AG09309 (cell line): ENCODE measurements at places on chromosomes 2 and 18.

GRCh38 chr2:84970210-84970867 is 622 bp upstream of the KCMF1 start:
- DNase-seq, result no peak

DNA sequence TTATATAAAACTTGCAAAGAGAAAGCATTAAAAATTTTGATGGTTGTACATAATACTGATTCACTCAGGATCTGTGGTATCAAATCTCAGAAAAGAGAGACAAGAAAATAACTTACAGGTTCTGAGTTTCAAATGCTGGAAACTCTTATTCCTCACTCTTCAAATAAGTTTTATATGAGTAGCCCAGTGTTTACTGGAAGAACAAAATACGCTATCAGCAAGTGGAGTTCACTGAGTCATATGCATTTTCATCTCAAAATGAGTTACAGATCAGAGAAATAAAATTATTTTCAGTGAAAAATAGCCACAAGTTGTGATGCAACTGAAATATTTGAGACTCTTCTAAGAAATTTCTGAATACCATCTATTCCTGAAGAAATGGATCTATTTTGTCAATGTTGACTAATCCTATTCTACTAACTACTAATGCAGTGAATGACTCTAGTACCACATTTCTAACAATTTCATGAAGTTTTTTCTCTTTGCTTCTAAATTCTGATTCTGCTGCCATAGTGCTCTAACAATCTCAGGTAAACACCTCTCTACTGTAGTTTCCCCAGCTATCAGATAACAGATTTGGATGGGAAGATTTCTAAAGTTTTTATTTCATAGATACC is 391.7 kb downstream of the ZEB2 start:
- DNase-seq, result no peak

GRCh38 chr18:57586251-57587049 is at the start of gene FECH:
Gene FECH (minus strand): TSS chr18:57586702. CDS start chr18:57586620, 82 bp downstream.
- DNase-seq, result peak; percentile 10

- DNase-seq, result no peak
Observed at GRCh38 chr2:238975408-238975807, 127.5 kb downstream of the TWIST2 start.

DNA sequence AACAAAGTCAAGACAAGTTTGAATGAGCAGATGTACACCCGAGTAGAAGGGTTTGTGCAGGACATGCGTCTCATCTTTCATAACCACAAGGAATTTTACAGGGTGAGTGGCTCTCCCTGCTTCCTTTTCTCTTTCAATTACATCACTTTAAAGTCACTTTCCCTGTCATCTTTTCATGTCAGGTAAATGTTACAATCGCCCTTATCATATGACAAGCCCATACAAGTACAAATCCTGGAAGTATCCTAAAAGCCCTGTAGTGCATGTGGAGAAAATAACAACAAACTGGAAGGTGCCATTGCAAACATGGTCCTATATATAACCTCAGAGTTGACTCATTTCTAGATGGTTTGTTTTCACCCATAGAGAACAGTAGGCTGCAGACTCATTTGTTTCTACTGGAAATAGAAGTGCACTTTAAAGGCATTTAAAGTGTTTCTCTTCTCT is 126.0 kb downstream of the SP100 start:
- DNase-seq, result no peak

DNA sequence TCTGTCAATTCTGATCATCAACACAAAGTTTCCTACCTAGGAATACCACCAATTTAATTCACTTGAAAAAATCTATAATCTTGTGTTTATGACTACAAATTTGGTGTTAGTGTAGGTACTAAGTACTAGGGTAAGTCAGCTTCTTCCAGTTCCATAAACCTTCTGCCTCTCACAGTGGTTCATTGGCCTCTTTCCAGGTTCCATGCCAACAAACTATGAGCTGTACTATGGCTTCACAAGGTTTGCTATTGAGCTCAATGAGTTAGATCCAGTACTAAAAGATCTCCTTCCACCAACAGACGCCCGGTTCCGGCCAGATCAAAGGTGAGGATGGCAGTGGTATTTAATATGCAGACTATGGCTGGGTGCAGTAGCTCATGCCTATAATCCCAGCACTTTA is 58.8 kb downstream of the PRKRA start:
- no peak for DNase-seq

GRCh38 chr2:232042911-232043574 is 81.5 kb downstream of the DIS3L2 start:
- DNase-seq, result no peak

- DNase-seq, result no peak
Observed at GRCh38 chr2:110639972-110640371, 37.9 kb downstream of the BUB1 start.

DNA sequence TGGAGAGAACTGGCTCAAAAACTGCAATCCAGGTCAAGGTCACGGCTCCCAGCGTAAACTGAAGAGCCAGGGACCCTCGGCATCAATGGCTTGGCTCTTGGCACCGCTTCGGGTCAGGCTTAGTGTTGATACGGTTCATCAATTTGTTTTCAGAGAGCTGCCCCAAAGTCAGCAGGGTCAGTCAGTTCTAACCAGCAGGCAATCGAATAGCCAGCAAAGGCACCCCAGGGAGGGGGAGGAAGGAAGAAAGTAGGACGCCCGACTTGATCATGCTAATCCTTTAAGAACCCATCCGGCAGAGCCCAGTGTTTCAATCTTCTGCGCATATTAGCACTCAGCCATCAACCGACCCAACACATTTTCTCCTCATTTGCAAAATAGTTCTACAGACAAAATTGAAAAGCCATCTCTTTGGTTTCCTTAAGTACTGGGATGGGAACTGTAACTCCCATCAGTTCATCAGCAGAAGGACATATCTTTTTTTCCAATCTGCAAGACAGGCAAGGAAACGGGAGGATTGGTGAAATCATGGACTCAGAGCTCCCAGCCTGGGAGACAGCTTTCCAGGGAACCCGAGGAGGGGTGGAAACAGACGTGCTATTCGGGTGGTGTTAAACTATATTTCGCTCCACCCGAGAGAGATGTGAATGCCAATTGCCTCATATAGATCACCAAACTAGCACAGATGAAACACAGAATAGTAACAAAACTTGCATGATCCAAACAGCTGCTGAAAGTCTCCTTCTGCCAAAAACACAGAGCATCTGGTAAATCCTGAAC is 40.7 kb upstream of the CABLES1 start:
- no peak for DNase-seq

DNA sequence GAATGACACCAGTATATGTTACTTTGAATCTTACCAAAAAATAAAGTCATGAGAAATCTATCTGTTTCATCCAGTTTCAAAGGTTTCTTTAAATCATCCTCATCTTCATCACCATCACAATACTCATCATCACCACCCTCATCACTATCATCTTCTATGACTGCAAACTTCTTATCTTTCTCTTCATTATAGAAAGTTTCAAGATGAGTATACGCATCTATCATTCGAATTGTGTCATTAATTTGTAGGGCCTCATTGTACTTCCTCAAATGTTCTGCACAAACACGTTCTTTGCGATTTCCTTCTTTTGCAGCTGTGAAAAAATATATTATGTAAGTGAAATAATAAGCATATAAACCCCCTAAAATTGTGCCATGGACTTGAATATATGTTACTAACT is 34.1 kb upstream of the FAP start:
- DNase-seq, result no peak

DNA sequence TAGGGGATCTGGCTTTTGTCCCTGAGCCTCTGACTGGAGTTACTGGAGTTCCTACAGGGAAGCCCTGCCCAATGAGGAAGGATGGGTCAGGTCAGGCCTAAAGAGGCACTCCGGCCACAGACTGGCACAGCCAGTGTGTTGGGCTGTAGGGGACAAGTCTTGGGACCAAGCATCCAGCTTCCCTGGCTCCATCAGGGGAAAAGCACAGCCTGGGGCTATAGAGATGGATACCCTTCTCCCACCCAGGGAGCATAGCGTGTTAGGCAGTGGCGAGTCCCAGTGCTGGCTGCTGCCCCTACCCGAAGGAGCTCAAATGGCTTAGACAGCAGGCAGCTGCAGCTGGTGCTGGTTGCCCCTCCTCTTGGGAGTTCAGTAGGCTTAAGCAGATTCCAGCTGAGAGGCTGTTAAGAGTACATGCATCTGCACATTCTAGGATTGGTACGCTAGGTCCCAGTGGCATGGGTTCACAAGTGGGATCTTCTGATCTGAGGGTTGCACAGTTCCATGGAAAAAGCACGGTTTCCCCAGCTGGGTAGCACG is 111.4 kb downstream of the DCDC2C start:
- no peak for DNase-seq

DNA sequence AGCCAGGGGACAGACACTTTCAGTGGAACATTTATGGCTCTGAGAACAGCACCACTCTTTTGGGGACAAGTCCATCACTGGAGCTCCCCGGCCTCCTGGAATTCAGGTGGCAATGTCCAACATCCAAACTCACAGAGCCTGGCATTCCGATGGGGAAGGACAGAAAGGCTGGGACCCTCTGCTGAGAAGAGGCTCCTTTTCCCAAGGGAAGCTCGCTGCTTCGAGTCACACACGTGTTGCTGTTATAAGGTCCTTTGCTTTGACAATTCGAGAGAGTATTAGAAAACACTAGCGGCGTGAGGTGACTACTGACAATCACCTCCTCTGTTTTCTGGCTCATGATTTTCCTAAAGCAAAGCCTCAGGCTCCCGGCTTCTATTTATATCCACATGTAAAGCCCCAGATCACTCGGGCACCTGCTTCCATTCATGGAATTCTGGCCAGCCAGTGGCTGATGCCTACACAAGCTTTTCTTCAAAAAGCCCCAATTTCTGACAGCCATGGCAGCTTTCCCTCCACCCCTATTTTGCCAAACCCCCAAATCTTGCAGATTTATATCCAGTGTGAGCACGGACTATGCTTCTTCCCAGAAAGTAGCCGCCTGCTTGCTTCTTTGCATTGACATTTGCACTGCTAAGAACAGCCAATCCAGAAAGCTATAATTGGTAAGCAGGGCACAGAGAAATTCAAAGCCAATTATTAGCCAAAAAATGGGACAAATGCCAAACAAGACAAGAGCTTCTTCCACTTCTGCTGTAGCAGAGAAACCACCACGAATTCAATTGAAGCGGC is 67.3 kb downstream of the NDUFA10 start:
- DNase-seq, result no peak

GRCh38 chr2:106977717-106978116 is 91.8 kb upstream of the ST6GAL2 start:
- no peak for DNase-seq

DNA sequence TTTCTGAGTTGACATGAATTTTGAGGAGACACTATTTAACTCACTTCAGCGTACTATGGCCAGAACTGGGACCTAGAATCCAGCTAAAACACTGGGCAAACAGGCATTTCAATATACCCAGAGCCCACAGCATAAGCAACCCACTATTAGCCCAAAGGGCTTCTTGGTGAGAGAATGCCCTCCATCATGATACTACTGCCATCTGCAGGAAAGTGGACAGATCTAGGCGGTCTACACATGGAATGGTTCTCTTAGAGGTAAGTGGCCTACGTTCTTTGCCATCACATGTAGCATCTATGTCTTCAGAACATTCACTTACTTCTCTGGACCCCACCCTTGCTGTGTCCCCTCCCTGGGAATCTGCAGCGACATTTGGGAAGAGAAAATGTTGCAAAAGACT is 181.3 kb upstream of the LINC00305 start:
- DNase-seq, result no peak

DNA sequence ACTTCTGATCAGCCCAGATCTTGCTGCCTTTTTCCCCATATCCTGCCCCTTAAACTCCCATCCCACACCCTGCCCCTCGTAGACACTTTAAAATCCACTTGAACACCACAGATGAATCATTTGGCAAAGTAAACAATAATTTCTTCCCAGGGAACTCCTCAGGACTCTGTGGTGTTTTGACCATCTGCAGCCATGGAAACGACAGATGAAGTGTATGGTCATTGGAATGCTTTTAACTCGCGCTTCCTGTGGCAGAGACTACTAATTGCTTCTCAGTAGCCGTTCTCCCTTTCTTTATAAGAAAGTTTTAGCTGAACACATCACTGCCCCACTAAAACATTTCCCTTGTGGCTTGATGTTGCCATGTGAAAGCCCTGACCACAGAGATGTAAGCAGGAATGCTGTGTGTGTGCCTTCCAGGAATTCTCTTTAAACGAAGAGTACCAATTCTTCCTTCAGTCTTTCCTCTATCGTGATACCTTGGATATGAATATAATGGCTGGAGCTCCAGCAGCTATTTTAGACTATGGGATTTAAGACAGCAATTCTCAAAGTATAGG is 92.7 kb upstream of the PARD3B start:
- peak; percentile 99 for DNase-seq

DNA sequence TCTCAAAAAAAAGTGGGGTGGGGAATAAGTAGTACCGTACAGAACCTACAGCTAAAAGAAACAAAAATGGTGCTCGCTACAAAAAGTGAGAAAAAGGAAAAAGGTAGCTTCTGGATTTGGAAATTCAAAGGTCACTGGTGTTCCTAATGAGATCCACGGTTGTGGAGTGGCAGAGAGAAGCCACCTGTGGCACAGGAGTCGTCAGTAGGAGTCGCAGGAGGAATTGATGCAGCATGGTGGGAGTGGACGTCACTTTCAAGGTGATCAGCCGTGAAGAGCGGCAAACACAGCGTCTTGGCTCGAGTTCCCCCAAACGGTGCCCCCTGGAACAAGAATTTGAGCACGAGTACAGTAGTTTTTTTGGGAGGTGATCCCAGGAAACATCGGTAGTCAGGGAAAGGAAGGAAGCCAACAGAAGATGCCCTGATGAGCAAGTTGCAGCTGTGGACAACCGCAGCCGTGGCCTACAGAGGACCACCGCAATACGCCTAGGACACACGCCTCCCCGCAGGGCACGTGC is 1.4 kb upstream of the TTL start:
- DNase-seq, result no peak

DNA sequence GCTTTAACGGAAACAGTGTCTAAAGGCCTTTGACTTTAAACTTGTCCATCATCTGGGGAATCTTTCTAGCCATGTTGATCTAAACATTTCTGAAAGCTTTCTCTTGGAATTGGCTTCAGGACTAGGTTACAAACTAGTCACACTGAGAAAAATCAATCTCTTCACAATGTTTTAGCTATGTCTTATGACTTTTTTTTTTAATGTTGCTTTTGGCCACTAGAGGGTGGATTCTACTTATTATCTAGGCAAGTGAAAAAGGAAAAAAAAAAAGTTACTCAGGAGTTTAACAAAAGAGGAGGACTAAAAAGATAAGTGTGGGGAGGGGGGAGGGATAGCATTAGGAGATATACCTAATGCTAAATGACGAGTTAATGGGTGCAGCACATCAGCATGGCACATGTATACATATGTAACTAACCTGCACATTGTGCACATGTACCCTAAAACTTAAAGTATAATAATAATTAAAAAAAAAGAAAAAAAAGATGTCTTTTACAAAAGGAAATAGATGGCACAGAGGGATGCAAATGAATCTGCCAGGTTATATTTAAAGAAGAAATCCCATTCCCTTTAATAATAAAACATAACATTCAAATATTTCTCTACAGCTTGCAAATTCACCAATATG is 160.4 kb upstream of the PID1 start:
- peak; percentile 35 for DNase-seq

DNA sequence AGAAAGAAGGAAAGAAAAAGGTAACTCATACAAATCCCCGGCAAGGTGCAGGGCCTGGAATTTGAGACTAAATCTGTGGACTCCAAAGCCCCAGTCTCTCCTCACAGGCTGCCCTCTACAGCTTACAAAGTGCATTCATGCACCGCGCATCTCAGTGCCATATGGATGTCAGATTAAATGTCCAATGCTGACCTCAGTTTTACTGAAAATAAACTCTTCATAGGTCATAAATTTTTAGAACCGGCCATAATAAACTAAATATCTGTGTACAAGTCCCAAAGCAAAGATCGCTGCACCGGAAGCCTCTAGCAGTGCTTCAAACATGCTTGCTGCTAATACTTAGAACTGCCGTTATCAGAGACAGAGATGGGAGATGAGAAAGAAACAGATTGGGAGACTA is 17.7 kb downstream of the ST6GAL2 start:
- no peak for DNase-seq

- DNase-seq, result no peak
Observed at GRCh38 chr2:226652983-226653765, 146.4 kb downstream of the IRS1 start.
